Fibroblast of skin of back (primary cell): ENCODE measurements at places on chromosomes 5 and 9.

GRCh38 chr9:130824643-130825350 lies 10.3 kb upstream of the ABL1 start:
- peak; percentile 92 for DNase-seq

- DNase-seq, result peak; percentile 71
These were observed at the start of gene FAXDC2 for GRCh38 chr5:154850255-154851062. Gene FAXDC2, minus strand, starts transcription at chr5:154850603. Its CDS starts 12,425 bp downstream, at chr5:154838178.

- DNase-seq, result peak; percentile 43
These were observed 49.5 kb downstream of the DAB2IP start for GRCh38 chr9:121700832-121701419.

DNA sequence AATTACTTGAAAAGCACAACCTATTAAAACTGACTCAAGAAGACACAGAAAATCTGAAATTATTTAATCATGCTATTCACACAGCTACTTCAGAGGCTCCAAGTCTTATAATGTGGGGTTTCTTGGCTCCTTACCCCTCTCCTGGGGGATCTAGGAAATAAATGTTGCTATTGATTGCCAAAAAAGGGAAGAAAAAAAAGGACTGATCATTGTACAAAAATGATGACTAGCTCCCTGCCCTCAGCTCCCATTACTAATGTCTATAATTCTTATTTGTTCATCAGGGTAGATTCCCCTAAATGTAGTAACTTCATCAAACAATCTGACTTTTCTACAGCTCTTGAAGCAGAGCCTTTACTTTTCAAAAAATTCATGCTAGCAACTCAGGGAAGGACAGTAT lies 3.3 kb upstream of the SMC5 start:
- DNase-seq, result peak; percentile 68

GRCh38 chr5:31763424-31763823 lies 124.5 kb downstream of the PDZD2 start:
- DNase-seq, result no peak

GRCh38 chr5:31194468-31194813 lies 955 bp downstream of the CDH6 start:
- no peak for DNase-seq

DNA sequence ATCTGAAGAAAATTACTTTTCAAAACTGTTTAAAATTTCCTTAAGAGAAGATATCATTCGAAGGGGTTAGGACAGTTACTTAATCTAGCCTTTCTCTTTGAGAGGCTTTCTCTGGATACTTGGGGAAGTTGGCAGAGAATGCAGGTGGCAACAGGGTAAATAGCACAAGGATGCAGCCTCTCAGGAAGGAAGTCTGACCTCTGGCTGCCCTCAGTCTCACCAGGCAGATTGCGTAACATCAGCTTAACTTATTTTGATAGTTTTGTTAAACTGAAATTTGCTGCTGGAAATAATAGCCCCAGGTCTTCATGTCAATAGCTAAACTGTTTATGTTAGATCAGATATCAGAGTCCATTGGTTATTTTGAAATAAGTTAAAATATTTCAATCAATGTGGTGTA lies 20.4 kb downstream of the CCDC192 start:
- DNase-seq, result no peak

- no peak for DNase-seq
These were observed 67.0 kb upstream of the NEK6 start for GRCh38 chr9:124190761-124191160.

DNA sequence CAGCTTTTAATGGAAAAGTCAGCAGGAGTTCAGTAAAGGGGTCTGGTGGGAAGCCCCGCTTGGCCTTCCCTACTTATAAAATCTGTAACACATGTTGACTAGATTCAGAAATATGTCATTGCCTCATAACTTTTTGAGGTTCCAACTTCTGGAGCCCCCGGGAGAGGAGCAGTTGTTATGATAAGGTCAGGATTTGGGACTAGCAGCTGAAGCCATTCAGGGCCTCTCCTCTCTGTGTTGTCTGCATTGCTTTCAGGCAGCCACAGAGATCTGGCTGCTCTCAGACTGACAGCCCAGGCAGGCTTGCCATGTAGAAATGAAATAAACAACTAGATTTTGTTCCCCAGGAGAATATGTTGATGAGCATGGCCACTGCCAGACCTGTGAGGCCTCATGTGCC lies 167.1 kb downstream of the RFK start:
- DNase-seq, result no peak
